ENCODE measurements at places on chromosomes 6 and 20.

DNA sequence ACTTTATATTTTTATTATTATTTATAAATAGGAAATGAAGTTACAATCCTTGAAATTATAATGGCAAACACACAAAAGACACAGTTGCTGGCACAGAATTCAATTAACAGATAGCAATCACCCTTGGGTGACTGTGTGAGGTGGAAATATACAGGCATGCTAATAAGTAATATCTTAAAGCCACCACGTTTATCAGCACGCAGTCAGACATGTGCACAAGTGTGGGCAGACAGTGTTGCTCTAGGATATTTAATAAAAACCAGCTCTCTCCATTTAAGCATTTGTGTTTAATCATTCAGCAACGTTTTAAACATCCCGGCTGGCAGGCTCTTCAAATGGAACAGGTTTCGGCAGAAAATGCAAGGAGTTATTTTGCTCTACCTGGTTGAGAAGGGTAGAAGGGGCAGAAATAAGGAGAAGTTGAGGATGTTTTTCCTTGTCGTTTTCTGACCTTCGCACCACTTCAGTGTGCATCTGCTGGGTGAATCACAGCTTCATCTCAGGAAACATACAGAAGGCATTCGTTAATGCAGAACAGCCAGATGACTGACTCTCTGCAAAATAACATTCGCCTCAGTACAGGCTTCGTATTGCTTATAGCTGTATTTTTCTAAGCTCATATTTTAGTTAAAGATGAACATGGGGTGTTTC, 585.1 kb downstream of the QKI start:
- no peak for DNase-seq

DNA sequence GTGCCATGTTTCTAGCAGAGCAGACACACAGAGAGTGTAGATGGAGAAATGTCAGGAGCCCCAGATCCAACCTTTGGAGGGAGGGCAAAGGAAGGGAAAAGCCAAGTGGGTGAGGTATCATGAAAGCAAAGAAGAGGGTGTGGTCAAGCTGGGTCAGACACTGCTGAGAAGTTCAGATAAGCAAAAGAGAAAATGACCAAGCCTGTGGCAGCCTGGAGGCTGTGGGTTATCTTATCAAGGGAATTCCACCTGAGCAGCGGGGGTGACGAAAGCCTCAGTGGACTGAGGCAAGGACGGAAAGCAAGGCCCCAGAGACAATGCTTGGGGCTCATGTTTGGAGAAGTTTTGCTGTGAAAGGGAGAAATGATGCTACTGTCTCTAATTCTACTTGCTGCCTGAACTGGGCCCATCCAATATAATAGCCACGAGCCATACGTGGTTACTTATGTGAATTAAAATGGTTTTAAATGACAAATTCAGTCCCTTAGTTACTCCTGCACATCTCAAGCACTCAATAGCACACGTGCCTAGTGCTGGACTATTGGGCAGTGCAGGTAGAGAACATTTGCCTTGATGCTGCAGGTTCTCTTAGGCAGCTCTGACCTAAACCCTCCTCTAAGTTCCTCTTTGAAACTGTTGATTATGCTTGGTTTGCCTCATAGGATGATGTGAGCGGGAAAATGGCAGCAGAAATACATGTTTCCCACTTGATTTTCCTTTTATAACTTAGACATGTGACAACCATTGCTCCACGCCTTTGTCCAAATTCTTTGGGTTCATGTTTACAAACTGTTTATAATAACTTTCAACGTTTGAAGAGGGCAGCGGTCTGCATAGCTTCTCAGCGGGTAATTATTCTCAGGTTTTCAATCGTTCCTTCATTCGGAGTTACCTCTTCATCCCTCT, 63.7 kb downstream of the SLC22A23 start:
- DNase-seq: no peak

DNA sequence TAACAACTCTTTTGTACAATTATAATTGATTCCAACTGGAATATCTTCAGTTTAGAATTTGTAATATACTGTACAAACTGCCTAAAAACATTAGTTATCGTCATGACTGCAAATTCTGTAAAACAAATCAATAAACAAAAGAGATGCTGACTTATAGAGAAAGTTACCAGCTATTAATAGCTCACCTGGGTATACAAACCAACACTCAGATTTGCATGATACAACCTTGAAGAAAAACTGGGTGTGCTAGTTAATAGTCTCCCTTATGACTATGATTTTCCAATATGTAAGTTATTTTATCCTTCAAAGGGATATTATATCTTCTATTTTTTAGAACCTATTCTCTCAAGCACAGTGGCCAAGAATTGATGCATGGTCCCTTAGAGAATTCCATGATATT, 698.5 kb downstream of the FRK start:
- no peak for DNase-seq

DNA sequence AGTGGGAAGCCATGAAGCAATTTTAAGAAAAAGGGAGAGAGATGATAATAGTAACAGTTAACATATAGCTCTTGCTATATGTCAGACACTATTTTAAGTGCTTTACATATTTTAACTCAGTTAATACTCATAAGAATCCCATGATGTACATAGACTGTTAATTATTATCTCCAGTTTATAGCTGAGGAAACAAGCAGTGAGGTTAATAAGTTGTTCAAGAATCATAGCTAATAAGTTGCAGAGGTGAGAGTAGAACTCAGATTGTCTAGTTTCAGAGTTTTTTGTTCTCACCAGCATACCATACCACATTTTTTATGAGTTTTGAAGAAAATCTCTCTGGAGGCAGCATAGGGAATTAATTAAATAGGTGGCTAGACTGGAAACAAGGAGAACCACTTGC, 144.6 kb upstream of the MMS22L start:
- DNase-seq: no peak

GRCh38 chr20:63822276-63822696, 8.8 kb downstream of the ZBTB46 start:
- DNase-seq: no peak

DNA sequence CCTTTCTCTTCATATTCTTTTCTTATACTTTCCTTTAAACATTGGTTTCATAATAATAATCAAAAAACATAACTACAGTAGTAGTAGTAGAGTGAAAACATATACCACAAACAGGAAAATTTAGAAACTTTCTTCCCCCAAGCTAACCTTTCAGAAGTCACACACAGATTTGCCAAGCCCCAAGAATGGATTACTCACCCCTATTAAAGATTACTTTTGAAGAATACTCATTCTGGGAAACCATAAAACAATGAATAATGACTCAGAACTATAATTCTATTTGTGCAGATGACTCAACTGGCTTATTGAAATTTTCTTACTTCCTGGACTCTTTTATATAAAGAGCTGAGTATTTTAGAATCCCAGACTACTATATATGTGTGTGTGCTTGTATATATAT, 119.4 kb upstream of the GJE1 start:
- DNase-seq: no peak

DNA sequence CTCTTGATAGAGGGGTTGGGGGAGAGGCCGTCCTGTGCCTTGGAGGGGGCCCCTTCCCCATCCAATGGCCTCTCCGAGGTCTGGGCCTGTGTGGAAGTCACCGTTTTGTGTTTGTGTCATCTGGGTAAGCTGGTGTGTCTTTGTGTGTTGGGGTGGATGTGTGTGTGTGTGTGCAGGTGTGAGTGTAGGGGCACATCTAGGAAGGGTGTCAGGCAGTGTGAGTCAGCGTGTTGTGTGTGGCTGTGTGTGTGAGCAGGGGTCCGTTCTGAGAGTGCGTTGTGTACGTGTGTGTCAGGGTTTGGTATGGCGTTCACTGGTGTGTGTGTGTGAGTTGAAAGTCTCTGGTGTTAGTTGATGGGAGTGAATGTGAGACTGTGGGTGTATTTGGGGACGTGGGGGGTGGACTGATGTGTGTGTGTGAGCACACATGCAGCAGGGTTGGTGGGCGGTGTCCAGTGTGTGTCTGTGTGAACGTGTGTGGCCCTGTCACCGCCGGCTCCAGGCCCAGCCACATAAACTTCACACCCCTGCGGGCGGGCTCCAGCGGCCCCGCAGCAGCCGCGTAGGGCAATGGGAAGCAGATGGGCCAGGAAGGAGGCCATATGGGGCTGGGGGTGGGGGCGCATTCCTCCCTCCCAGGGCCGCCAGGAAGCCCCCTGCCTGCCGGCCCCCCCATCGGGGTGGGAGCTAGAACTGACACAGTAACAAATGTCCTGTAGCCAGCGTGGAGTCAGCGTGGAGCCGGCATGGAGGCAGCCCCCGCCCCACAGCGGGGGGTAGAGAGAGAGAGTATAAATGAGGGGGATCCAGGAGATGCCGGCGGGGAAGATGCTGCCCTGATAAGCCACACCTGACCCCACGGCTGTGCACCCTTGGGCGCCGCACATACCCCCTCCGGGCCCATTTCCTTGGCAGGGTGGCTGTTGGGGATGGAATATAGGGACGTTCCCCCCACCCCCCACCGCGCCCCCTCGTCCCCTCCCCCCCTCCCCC, 32.1 kb downstream of the SNAI1 start:
- DNase-seq: no peak

DNA sequence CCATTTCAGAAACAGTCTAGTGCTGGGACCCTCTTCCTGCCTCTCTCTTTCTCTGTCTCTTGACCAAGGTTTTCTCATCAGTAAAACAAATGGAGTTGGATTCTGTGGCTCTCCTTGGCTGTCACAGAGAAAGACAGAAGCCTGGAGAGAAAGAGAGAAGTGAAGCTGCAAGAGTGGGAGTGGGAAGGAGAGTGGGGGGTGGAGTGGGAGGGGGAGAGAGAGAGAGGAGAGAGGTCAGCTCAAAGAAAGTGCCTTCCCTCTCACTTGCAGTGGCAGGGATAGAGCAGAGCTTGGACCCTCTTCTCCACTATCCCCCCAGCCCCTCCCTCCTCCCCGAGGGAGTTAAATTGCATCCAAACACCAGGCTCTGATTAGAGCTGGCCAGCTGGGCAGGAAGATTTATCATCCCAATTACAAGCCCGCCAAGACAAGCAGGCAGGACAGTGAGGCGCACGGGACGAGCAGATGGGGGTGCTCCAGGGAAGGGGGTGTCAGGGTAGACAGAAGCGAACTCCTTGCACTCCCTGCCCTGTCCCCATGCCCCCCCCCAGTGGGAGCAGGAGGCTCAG, 74.3 kb downstream of the CD40 start:
- no peak for DNase-seq

- no peak for DNase-seq
These were observed 443.0 kb downstream of the TFAP2B start for GRCh38 chr6:51261691-51262090.

DNA sequence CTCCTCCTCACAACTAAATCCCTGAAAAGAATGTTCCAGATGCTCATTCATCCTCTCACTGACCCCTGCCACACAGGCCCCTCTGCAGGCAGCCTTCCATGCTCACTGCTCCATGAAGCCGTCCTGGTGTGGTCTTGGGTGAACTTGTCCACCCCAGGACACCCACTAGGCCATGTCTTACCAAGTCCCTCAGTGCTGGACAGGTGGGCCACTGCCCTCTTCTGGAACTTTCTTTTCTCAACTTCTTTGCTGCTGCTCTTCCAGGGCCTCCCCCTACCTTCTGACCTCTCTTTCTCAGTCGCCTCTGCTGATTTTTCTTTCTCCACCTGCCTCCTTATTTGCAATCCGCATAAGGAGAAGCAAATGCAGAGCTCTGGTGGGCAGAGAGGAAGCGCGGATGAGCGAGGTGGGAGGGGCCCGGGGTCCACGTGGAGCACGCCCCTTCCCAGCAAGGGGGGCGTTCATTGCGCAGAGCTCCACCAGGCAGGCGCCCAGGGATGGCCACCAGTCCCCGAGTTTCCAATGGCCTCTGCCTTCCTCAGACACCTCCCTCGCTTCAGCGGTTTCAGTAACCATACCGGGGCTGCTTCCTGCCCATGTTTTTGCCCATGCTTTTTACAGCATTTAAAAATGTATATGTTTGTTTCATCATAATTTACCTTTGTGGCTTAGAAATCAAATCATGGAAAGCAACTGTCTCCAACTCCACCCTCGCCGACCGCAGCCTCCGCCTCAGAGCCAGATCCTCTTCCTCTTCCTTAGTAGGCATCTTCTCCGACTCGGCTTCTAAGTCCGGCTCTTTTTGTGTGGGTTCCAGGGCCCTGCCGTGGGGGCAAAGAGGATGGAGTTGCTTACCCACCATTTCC, 129.6 kb downstream of the ZDHHC14 start:
- no peak for DNase-seq

GRCh38 chr6:112163295-112164257, 76.2 kb downstream of the FAM229B start:
- DNase-seq: peak; percentile 58

DNA sequence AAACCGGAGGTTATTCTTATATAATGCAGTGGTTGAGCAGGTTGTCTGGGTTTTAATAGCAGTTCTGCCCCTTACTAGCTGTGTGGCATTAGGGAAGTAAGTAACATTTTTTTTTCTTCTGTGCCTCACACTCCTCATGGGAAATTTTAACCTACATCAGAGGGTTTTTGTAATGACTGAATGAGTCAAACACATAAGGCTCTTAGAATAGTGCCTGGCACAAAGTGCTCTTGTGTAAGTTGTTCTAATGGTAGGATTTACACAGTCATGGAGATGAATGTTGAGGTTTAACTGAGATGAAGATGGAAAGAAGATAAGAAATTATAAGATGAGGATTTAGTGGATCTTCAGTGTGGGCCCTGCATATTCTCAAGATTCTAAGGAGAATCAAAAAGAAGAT, 68.4 kb upstream of the PHIP start:
- no peak for DNase-seq

DNA sequence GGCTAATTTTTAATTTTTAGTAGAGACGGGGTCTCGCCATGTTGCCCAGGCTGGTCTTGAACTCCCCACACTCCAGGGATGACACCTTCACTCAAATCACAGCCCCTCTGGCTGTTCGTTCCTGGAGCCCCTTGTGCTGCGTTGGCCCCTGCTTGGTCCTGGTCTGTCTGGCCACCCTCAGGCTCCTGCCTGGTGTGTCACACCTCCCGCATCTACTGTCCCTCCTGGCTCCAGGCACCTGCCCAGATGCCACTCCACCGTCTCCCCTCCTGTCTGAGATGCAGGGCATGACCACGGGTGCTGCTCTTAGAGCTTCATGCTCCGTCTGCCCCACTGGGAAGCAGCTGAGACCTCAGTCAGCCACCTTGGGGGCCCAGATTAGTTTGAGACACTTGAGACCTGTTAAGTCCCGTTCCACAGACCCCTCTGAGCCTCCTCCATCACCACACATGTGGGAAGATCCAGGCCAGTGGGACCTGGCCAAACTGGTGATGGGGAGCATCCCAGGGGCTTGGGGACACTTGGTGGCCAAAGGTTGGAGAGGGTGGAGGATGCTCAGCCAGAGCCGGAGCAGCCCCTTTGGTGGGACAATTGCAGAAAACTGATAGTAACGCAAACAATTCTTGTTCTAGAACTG, 21.9 kb upstream of the NPBWR2 start:
- no peak for DNase-seq

DNA sequence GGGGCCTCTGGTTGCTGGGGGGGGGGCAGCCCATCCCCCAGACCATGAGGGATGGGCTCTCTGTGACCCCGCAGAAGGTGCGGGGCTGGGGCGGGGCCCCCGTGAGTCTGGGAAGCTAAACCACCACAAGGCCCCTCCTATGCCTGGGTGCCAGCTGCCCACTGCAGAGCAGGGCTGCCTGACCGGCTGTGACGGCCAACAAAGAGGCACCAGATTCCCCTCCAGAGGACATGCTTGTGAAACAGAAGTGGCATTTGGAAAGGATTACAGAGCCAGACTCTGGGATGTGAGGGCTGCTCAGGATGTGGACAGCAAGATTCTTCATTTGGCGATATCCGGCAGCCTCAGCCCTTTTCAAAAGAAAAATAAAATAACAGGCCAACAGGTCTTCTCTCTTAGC, 16.5 kb upstream of the NTSR1 start:
- no peak for DNase-seq

- peak; percentile 3 for DNase-seq
These were observed 751 bp downstream of the MAP3K4 start for GRCh38 chr6:160992061-160992979.

GRCh38 chr6:107843400-107843799, 19.3 kb upstream of the SCML4 start:
- no peak for DNase-seq
